ENCODE measurements at places on chromosomes 3 and 15.

GRCh38 chr15:48477795-48478360 is 146.6 kb downstream of the DUT start:
- no peak for DNase-seq

GRCh38 chr3:3308809-3309208 is 129.3 kb upstream of the CRBN start:
- no peak for DNase-seq

GRCh38 chr15:39788800-39789565 is 6.3 kb upstream of the FSIP1 start:
- no peak for DNase-seq

DNA sequence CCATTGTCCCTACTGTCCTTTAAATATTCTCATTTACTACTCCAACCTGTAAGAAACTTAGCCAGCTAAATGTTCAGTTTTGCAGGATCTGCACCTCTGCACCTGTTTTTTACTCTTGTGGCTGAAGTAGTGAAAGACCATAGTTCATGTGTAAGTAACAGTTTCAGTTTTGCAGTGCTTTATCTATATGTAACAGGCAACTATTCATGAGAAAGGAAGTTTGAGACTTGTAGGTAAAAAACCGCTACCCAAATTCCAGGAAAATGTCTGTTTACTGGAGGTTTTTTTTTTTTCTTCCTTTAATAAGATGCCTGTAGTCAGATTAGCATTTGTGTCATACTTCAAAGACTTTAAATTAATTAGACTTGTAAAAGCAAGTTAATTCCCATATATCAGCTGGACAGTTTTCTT is 25.4 kb upstream of the MBNL1 start:
- DNase-seq: no peak

DNA sequence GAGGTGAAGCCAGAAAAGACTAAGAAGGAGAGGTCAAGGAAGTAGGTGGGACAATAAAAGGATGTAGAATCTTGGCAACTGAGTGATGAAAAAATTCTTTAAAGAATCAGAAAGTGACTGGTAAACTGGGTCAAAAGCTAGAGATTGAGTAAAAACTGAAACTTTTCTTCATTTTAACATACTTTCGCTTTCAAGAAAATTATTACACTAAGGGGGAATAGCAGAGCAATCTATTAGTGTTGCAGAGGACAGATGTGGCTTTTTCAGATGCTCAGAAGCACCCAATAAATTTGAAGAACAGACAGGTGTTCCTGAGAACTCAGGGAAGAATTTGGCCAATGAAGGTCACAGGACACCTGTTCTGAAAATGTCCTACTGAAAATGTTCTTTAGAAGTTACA is 805.4 kb upstream of the ALCAM start:
- DNase-seq: no peak

- DNase-seq: no peak
Observed at GRCh38 chr3:15217011-15217671, 11.1 kb downstream of the CAPN7 start.

DNA sequence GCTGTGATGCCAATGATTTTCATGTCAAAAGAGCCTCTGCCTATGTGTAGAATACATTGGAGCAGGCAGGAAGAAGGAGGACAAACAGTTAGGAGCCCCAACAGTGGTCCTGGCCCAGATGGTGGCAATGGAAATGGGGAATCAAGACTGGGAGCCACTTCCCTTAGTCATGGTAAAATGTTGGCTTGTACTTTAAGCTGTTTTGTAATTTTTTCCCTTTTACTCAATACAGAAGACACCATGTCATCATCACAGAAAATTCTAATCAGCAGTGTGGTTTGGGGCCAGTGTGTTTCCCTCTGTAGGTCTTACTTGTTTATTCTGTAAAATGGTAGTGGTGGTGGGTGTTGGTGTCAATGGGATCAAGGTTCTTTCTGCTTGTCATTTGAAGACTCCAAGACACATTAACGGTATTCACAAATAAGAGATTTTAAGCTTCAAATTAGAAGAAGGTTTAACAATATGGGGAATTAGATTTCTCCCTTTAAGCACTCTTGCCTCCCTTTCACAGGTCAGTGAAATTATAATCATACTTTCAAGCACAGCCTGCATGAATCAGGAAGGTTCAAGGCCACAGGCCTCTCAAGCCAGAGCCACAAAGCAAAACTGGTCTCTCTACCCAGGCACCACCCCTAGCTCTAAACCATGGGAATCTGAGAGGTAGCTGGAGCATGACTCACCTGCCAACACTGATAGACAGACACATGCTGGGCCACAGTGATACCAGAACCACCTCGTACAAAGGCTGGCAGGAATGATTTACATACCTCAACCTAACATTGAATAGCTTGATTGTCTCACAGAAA is 24.9 kb downstream of the SIAH2 start:
- no peak for DNase-seq
